ENCODE measurements at places on chromosomes 6 and 20.
A peak's percentile ranks its signal among the peaks of the same experiment; 100 is the strongest.

DNA sequence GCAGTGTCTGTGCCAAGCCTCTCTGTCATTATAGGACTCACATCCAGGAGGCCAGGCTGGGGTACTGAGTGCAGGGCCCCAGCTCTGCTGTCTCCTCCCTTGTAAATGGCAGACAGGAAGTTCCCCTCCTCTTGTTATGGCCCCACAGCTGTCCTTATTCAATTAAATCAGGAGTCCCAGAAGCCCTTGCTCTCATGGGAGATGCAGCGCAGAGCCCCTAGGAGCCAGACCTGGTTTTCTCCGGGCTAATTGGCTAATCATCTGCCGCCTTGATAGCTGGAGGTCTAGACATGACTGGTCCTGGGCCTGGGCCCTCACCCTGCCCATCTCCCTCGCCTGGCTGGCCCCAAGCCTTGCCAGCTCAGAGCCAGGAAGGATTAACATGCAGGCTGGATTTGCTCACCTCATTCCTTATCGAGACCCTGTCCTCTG lies 172.0 kb downstream of the VEGFA start:
- no peak for DNase-seq

GRCh38 chr6:39339096-39339867 lies 16.8 kb upstream of the KCNK16 start:
- no peak for DNase-seq

DNA sequence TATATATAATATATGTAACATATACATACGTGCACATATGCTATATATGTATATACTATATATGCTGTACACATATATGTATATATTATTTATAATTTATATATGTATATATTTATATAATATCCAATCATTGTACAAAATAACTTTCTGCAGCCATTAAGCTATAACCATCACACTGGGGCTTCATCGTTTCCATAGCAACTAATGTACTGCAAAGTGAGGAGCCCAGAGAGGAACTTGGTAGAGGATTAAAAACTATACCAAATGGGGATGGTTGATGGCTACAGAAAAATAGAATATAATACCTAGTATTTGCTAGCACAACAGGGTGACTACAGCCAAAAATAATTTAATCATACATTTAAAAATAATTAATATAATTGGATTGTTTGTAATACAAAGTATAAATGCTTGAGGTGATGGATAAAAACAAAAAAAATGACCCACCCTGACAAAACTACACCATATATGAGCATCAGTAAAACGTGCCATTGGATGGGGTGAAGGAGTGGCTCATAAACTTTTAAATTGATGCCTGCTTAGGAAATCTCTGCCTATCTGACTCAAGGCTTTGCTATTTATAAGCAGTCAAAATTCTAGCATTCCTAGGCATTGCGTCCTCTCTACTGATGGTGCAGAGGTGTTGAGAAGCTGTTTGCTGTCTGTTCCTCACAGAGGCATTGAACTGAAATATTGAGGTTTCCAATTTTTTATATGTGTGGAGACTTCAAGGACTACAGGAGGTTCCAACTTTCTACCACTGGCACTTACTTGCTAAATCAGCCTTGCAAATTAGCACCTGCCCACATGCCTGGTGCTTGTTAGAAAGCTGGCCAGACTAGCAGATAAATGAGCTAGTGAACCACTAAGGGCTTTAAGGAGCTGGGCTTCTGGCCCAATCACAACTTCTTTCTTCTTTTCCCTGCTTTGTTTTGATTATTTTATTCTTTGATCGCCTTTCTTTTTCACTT lies 190.1 kb downstream of the SCP2D1 start:
- DNase-seq: no peak

DNA sequence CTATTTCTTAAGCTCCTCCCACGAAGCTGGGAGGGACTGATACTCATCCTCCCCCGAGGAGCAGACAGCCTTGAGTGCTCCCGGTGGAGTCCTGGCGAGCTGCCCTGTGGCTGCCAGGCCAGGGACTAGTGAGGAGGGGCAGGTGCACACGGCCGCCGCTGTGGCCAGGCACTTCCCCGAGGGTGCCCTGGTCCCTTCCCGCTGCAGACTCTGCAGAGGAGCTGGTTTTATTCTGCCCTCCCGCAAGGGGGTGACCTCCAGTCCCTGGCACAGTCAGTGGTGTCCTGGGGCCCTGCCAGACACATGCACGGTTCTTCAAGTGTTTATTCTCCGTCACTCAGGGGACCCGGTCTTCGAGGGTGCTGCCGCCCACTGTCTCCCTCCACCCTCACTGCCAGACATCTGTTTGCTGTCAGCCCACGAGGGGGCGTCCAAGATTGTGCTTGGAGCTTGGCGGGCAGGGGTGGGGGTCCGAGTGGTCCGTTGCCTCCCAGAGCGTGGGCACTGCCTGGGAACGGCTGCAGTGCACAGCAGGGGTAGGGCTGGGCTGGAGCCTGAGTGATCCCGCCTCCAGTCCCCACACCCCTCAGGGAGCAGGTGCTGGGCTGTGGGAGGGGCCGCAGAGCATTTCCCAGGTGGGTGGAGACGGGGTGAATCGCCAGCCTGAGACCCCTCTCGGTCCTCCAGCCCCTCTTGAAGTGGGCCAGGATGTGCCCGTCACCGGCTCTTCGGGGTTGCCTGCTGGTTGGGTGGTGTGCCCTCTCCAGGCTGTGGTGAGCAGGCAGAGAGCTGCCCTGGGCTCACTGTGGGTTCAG lies 3.1 kb upstream of the CABLES2 start:
- peak; percentile 18 for DNase-seq

DNA sequence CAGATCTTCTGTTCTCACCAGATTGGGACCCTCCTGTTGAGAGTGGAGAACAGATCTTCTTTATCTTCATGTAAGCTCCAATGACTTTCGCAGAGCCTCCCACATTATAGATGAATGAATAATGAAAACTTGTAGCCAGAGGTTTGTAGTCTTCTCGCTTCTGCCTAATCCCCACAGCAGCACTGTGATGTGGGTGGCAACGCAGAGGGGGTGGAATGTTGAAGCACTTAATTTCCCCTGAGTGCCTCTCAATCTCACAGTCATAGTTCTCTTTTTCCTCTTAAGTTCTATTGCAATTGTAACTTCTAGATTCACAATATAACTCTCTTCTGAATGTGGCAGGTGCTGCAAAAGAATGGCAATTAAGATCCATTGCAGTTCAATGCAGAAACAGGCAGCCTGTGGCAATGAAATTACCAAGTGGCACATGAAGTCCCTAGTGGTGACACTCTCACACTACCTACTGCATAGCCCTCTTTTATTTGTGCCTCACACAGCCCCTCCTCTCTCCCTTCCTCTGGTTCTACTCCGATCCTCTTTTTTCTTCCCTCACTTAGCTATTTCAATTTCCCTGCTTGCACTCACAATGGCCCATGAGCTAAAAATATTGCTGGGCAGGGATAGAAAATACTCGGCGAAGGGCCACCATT lies 281.9 kb downstream of the UBE3D start:
- no peak for DNase-seq

DNA sequence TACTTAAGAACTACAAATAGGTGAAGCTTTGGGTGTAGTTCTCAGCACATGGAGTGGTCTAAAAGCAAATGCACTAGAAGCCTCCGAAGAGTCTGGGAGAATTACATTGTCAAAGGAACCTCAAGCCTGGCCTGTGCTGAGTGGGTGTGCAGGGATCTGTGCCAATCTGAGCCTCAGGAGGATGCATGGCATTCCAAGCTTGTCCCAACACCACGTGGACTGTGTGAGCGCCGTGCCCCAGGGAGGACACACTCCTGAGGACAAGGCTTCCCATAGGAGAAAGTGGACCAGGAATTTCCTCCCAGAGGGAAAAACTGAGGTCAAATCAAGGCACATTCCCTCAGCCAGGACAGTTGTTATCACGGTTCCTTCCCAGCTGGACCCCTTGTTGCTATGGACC lies 185.8 kb downstream of the QKI start:
- DNase-seq: no peak

GRCh38 chr6:40798069-40798770 lies 211.1 kb upstream of the LRFN2 start:
- no peak for DNase-seq

DNA sequence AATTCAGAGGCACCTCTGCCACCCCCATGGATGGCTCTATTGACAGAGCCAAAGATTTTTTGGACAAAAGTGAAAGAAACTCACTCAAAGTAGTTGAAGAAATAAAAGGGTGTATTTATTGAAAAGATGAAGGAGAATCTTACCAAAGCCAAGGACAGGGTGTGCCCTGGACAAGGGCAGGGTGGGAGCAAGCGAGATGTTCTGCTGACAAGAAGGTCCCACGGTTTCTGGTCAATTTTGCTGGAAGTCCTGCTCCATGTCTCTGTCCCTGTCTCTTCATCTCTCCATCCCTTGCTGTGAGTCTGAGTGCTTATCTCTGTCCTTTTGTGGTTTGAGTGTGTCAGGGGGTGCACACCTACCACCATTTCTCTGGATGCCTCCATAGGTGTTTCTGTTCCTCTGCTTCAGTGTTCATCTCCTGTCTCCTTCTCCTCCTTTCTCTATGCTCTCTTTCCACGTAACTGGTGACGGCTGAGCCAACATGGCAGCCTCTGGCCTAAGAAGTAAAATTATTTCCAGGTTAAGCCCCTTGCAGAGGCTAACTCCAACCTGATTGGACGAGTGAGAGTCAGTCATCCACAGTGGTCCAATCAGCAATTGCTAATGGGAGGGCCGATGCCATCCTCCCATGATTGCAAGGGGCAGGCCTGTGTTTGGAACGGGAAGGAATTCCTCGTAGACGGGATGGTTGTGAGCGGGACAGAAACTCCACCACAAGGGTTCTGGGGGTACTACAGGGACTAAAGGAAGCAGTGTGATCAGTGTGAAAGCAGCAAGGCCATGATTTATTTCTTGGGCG lies 502.1 kb upstream of the CDH4 start:
- no peak for DNase-seq

DNA sequence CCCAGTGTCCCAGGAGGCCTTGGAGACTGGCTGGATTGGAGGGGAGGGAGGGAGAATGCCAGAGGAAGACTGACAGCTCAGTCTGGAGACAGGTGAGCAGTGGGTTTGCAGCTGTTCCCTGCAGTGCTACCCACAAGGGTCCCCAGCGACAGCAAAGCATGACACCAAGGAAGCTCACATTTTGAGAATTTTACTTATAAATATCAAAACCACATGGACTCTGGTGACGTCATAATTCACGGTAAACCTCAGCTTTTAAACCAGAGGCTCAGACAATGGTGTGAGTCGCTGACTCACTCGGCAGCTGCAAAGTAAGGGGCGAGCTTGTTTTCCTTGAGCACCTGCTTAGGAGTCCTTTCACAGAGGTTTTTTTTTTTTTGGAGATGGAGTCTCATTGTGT lies 65.2 kb downstream of the THBS2 start:
- DNase-seq: no peak

DNA sequence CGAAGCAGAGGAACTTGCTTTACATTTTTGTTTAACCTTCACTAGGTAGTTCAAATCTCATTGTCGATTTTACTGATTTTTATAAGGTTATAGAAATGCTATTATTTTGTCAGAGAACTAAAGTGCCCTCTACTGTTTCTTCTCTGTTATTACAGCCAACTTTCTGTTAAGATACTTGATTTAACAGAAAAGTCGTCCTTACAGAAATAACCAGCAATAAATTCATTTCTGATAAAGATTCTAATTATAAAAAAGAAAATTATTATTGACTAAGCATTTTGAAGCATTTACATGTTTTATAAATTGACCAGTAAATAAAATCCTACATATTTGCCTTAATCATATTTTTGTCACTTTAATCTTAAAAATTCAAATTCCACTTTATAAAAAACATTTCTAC lies 60.8 kb downstream of the OGFRL1 start:
- DNase-seq: no peak

- no peak for DNase-seq
Observed at GRCh38 chr20:63703976-63704748, 3.6 kb downstream of the ARFRP1 start.

DNA sequence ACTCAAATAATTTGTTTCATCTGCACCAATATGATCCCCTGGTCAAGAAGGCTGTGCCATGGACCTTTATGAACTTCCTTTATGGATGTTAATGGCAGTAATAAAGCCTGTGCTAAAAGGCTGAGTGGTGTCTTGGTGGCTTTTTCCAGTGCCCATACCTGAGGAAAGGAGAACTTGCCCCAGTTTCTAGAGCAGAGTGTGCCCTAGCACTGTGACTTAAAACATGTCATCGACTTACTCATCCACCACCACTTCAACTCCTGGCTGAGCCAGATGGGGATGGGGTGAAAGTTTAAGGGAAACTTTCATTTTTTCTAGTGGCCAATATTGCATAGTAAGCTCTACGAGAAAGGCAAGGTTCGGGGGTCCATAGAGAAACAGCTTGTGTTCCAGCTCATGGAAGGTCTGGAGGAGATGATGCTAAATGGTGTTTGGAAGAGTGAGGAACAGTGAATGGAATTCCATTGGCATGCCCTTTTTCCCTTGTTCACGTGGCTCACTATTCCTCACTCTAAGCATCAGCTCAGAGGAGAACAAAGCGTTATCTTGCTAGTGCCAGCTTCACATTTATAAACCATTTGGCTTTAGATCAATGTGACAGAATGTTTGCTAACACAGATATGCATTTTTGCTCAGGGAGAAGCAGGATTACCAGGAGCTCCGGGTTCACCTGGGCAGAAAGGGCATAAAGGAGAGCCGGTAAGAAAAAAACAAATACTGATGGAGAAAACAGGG lies 71.2 kb downstream of the COL19A1 start:
- DNase-seq: no peak

- no peak for DNase-seq
Observed at GRCh38 chr6:1385129-1386037, 4.0 kb upstream of the FOXF2 start.

GRCh38 chr6:20893412-20893811 lies 359.2 kb downstream of the CDKAL1 start:
- no peak for DNase-seq

DNA sequence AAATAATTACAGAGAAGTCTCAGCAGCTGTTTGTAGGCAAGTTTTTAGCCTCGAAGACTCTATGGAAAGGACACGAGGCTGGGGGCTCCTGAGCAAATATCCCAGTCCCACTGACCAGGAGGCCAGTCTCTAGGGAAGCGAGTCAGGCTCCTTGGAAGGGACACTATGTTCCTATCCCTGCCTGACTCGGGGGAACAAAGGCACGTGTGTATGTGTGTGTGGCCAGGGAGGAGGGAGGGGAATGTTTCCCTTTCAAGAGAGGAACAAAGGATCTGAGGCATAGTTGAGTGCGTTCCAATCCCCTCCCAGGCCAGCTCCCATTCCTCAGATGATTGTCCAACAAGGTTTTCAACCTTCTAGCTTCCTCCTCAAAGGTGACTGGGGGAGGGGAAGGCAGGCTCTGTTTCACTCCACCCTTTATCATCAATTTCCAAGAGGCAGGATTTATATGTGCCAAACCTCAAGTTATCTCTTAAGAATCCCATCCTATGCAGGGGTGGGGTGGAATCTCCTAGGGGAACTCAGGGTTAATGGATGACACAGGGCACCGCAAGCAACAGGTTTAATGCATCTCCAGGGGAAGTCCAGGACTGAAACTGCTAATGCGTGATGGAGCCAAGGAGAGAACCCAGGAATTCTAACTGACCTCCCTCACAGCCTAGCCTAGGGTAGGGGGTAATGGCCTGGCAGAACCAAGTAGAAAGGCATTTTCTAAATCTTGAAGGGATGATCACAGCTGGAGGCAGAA lies 9.9 kb downstream of the BCL2L1 start:
- no peak for DNase-seq

GRCh38 chr20:1163653-1164052 lies 21.1 kb downstream of the TMEM74B start:
- no peak for DNase-seq

- DNase-seq: no peak
Observed at GRCh38 chr6:142376800-142377496, 75.1 kb downstream of the ADGRG6 start.

- no peak for DNase-seq
Observed at GRCh38 chr6:161133963-161134362, 139.9 kb downstream of the AGPAT4 start.

Data from stimulated activated CD4-positive, alpha-beta T cell treated with anti-CD3 and anti-CD28 coated beads, Interleukin-1b, Interleukin-23, amount 100 ng/mL, for 4 hours (primary cell).